GM23248 (cell line): ENCODE measurements at places on chromosomes 12 and 14. TPM values are rescaled to one million over a fixed set of nuclear protein-coding genes. Genes with fewer than 3 reads are reported as not detected.
A peak's percentile ranks its signal among the peaks of the same experiment; 100 is the strongest.

DNA sequence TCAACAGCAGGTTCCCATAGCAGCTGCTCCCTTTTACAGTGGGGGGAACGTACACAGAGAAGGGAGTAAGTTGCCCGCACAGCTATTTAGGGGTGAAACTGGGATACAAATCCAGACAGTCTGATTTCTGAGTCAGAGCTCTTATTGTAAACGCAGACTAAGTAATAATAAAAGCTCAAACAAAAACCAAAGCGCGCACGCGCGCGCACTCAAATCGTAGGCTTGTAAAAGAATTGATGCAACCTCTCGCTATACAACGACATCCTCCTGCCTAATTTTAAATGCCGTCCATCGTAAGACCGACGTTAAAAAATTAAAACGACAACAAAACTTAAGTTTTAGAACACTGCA lies 747 bp upstream of the DACT1 start:
- H3K36me3 ChIP-seq, result peaks cover 13% of the 10 kb centered on the region; the same call in 1 of the 2 replicates
- H3K27me3 ChIP-seq, result no peaks in the 10 kb centered on the region
- peak overlapping the region; percentile 93 for H3K4me3 ChIP-seq

DNA sequence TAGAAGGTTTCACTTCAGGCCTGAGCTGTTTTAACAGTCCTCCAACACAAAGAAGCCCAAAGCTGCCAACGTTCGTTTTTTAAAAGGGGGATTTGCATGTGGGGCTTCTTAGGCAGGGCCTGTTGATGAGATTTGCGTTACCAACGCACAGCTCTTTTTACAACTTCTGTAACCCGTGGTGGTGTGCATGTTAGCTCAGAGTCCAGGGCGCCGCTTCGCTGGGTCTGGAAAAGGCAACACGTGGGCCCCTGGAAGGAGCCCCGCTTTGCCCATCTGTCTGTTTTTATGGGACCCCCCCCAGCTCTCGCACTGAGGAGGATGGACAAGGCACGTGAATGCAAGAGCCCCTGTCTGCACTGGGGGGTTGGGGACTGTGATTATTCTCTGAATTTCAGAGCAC lies 84.0 kb downstream of the ESR2 start:
- no peak overlapping the region for H3K4me3 ChIP-seq
- H3K36me3 ChIP-seq, result no peaks in the 10 kb centered on the region
- no peaks in the 10 kb centered on the region for H3K27me3 ChIP-seq
- no peaks in the 10 kb centered on the region for H3K4me1 ChIP-seq
- no peak for DNase-seq

GRCh38 chr14:54116972-54117371 lies 160.3 kb upstream of the BMP4 start:
- H3K27ac ChIP-seq, result no peak overlapping the region
- DNase-seq, result peak; percentile 87
- no peaks in the 10 kb centered on the region for H3K27me3 ChIP-seq
- peaks cover 13% of the 10 kb centered on the region for H3K4me1 ChIP-seq
- no peaks in the 10 kb centered on the region for H3K36me3 ChIP-seq

- H3K36me3 ChIP-seq, result no peaks in the 10 kb centered on the region
- no peak for DNase-seq
- H3K4me3 ChIP-seq, result no peak overlapping the region
These were observed 15.4 kb upstream of the SCAF11 start for GRCh38 chr12:46005823-46006222.

DNA sequence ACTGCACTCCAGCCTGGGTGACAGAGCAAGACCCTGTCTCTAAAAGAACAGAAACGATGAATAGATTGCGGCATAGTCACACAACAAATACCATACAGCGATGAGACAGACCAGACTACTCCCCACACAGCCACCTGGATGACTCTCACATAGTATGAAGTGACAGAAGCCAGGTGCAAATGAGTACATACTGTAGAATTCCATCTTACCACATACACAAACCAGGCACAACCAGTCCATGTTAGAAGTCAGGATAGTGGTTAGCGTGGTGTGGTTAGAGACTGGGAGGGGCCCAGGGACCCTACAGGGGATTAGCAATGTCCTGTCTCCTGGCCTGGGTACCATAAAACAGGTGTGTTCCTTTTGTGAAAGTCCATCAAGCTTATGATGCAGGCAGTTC lies 53.8 kb downstream of the FAM222A start:
- no peaks in the 10 kb centered on the region for H3K4me1 ChIP-seq
- H3K36me3 ChIP-seq, result no peaks in the 10 kb centered on the region
- H3K27me3 ChIP-seq, result no peaks in the 10 kb centered on the region
- no peak for DNase-seq

TEX22 gene
- 0.13 and 0.43 TPM in 2 replicates for total RNA-seq

- H3K4me1 ChIP-seq, result no peaks in the 10 kb centered on the region
- DNase-seq, result no peak
- H3K27ac ChIP-seq, result no peak overlapping the region
- H3K4me3 ChIP-seq, result no peak overlapping the region
These were observed 45.4 kb downstream of the ANO2 start for GRCh38 chr12:5899675-5900074.

- DNase-seq, result peak; percentile 22
- 0 out of 2 replicates have a peak, but pooled peaks cover 11% of the 10 kb centered on the region for H3K36me3 ChIP-seq
- no peak overlapping the region for H3K4me3 ChIP-seq
- H3K27me3 ChIP-seq, result no peaks in the 10 kb centered on the region
- no peak overlapping the region for H3K27ac ChIP-seq
These were observed 77.0 kb downstream of the MSRB3 start for GRCh38 chr12:65355461-65355860.

GRCh38 chr14:68208626-68209317 lies 389.2 kb downstream of the RAD51B start:
- H3K27ac ChIP-seq, result 0 out of 2 replicates have a peak overlapping the region, but pooled peaks have one; percentile 18
- no peaks in the 10 kb centered on the region for H3K27me3 ChIP-seq
- no peak overlapping the region for H3K4me3 ChIP-seq
- no peak for DNase-seq
- H3K36me3 ChIP-seq, result no peaks in the 10 kb centered on the region

- no peaks in the 10 kb centered on the region for H3K27me3 ChIP-seq
- H3K36me3 ChIP-seq, result no peaks in the 10 kb centered on the region
- H3K27ac ChIP-seq, result no peak overlapping the region
- peak overlapping the region; percentile 89 for H3K4me3 ChIP-seq
- DNase-seq, result no peak
These were observed 1.4 kb downstream of the ADIPOR2 start for GRCh38 chr12:1692226-1692625.

RPS6KL1 gene
- 0.38 and 1.4 TPM in 2 replicates for total RNA-seq

DNA sequence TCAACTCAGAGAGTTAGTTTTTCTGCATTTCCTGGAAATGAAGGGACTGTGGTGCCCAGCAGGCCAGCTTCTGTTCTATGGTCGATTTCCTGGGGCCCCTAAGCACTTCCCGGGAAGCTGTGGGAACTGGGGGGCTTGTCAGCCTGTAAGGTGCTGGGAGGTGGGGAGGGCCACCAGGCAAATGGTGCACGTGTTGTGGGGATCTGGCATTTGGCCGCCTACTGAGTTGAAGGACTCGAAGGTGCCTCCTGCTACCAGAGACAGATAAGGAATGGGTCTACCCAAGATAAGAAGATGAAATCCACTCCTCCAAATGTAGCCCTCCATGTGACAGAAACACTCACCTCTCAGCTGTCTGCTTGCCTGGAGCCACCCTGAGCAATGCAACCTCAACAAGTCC lies 341.7 kb downstream of the DPF3 start:
- no peak overlapping the region for H3K4me3 ChIP-seq
- no peaks in the 10 kb centered on the region for H3K4me1 ChIP-seq
- no peak overlapping the region for H3K27ac ChIP-seq

HOXC4 gene
- 2.2 and 3.4 TPM in 2 replicates for total RNA-seq

GRCh38 chr12:128983371-128983770 lies 130.1 kb downstream of the GLT1D1 start:
- no peaks in the 10 kb centered on the region for H3K4me1 ChIP-seq
- DNase-seq, result no peak
- no peak overlapping the region for H3K4me3 ChIP-seq
- no peak overlapping the region for H3K27ac ChIP-seq
- no peaks in the 10 kb centered on the region for H3K36me3 ChIP-seq

CCDC38 gene
- under 0.01 TPM in 1 of 2 replicates, not detected in the other for total RNA-seq

DNA sequence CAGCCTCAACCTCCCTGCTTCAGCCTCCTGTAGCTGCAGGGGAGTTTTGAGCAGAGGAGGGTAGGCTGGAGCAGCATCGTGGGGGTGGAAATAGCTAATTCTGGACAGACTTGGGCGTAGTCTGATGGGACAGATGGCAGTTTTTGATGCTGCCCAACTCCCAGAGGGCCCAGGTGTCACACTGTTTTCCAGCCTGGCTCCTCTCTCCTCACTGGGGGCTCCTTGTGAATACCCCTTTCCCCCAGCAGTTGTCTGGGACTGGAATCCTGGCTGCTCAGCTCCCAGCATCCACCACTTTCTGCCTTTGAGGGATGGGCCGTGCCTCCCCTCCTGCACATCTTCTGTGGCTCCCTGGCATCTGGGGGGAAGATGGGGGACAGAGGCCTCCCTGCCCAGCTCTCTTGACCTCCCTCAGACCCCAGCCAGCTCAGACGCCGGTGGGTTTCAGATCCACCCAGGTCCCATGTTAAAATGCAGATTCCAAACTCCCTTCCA lies 34.0 kb downstream of the SH2B3 start:
- DNase-seq, result no peak
- no peak overlapping the region for H3K4me3 ChIP-seq
- peaks cover 5% of the 10 kb centered on the region; the same call in 1 of the 2 replicates for H3K36me3 ChIP-seq

GRCh38 chr12:123227581-123228258 lies 5.2 kb downstream of the MPHOSPH9 start:
- H3K4me3 ChIP-seq, result no peak overlapping the region
- H3K27me3 ChIP-seq, result no peaks in the 10 kb centered on the region
- H3K4me1 ChIP-seq, result no peaks in the 10 kb centered on the region
- no peak for DNase-seq

SLC17A8 gene
- total RNA-seq, result not detected in 2 replicates

KRT82 gene
- not detected in 2 replicates for total RNA-seq

- peak; percentile 73 for DNase-seq
- 0 out of 2 replicates have a peak overlapping the region, but pooled peaks have one; percentile 18 for H3K4me3 ChIP-seq
- H3K27ac ChIP-seq, result peak overlapping the region; percentile 23
- H3K27me3 ChIP-seq, result no peaks in the 10 kb centered on the region
These were observed 75.4 kb downstream of the IFT81 start for GRCh38 chr12:110199339-110200123.

ADAM20 gene
- total RNA-seq, result under 0.01 and 0.54 TPM in 2 replicates

GRCh38 chr12:126337556-126338441 lies 1272.6 kb downstream of the AACS start:
- no peaks in the 10 kb centered on the region for H3K36me3 ChIP-seq
- no peak overlapping the region for H3K27ac ChIP-seq
- H3K27me3 ChIP-seq, result no peaks in the 10 kb centered on the region
- H3K4me3 ChIP-seq, result no peak overlapping the region
- no peaks in the 10 kb centered on the region for H3K4me1 ChIP-seq

USP44 gene
- 0.25 and 0.76 TPM in 2 replicates for total RNA-seq

GRCh38 chr12:10030446-10030845 lies at the start of gene CLEC9A:
CLEC9A (plus strand) TSS chr12:10030682; CDS start chr12:10052688, 22,006 bp downstream.
- no peak for DNase-seq
- H3K4me1 ChIP-seq, result peaks cover 23% of the 10 kb centered on the region
- H3K27ac ChIP-seq, result peak within 1 kb of the TSS; percentile 93
- H3K27me3 ChIP-seq, result no peaks in the 10 kb centered on the region

- H3K27me3 ChIP-seq, result no peaks in the 10 kb centered on the region
- DNase-seq, result no peak
- H3K27ac ChIP-seq, result no peak overlapping the region
These were observed 13.8 kb downstream of the SETD1B start for GRCh38 chr12:121817648-121818043.

DNA sequence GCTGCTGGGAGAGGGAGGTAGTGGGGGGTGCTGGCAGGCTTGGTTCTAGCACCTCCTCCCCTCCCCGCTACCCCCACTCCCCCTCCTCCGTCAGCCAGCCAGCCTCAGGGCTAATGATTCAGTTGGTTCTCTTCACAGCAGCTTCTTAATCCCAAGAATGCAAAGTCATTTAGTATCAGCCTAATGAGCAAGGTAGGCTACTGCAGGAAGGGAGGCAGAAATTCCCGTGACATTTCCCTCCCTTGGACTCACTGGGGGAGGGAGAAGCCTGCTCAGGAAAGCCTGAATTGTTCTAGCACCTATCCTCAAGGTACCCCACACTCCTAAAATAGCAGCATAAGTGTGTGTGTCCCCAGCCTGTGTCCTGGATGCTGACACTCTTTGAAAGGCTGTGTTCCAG lies 29.8 kb downstream of the ITPK1 start:
- peak; percentile 11 for DNase-seq
- H3K4me1 ChIP-seq, result peaks cover 9% of the 10 kb centered on the region
- H3K36me3 ChIP-seq, result no peaks in the 10 kb centered on the region
- no peak overlapping the region for H3K27ac ChIP-seq

GRCh38 chr12:117421987-117422386 lies 60.6 kb upstream of the NOS1 start:
- H3K27me3 ChIP-seq, result no peaks in the 10 kb centered on the region
- H3K4me1 ChIP-seq, result no peaks in the 10 kb centered on the region
- no peak overlapping the region for H3K4me3 ChIP-seq
- no peak overlapping the region for H3K27ac ChIP-seq
- no peaks in the 10 kb centered on the region for H3K36me3 ChIP-seq
- no peak for DNase-seq

- H3K36me3 ChIP-seq, result no peaks in the 10 kb centered on the region
- no peak overlapping the region for H3K4me3 ChIP-seq
- H3K27ac ChIP-seq, result no peak overlapping the region
- DNase-seq, result peak; percentile 22
- no peaks in the 10 kb centered on the region for H3K4me1 ChIP-seq
These were observed 111.6 kb upstream of the NOS1 start for GRCh38 chr12:117472983-117473382.

DNA sequence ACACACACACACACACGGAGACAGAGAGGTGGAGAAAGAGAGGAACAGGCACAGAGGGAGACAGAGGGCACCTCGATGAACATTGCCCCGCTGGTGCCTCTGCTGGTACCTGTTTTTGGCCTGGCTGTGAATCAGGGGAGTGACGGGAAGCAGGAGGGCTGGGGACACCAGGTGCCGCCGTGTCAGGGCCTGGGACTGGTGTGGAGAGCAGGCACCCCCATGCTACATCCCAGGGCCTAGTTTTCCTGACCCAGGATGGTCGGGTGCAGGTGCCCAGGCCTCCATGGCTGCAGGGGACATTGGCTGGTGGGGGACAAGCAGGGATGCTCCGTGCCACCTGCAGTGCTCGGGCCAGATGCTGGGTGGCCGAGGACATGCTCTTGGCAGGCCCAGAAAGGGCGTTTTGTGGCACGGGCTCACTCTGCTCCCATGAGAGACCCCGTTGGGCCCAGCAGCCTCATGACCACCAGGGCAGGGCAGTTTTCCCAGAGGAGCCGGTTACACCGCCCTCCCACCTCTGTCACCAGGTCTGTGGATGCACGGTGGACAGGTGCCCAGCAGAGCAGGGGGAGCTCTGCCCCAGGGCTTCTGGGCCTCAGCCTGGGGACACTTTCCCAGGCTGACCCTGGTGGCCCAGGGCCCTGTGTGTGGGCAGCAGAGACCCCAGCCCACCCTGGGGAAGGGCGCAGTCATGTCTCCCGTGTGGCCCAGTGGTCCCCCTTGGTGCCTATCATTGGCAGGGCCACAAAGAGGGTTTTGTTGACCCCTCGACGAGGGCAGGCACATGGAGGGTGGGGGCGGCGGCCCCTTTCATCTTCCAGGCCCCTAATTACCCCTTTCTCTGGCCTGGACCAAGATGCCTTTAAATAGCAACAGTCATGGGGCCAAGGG lies 207.5 kb upstream of the RTL1 start:
- no peak overlapping the region for H3K27ac ChIP-seq
- DNase-seq, result no peak
- H3K4me3 ChIP-seq, result no peak overlapping the region
- H3K4me1 ChIP-seq, result no peaks in the 10 kb centered on the region
- H3K27me3 ChIP-seq, result no peaks in the 10 kb centered on the region
- no peaks in the 10 kb centered on the region for H3K36me3 ChIP-seq

GRCh38 chr14:67851785-67852410 lies 32.3 kb downstream of the RAD51B start:
- no peak overlapping the region for H3K4me3 ChIP-seq
- no peak for DNase-seq
- H3K27me3 ChIP-seq, result no peaks in the 10 kb centered on the region
- no peaks in the 10 kb centered on the region for H3K4me1 ChIP-seq
- H3K36me3 ChIP-seq, result no peaks in the 10 kb centered on the region
- H3K27ac ChIP-seq, result no peak overlapping the region
